Uterus (tissue), 4 donors: ENCODE measurements at places on chromosomes 11 and 22. TPM values are rescaled to one million over a fixed set of nuclear protein-coding genes. Genes with fewer than 3 reads are reported as not detected.
A peak's percentile ranks its signal among the peaks of the same experiment; 100 is the strongest.

DNA sequence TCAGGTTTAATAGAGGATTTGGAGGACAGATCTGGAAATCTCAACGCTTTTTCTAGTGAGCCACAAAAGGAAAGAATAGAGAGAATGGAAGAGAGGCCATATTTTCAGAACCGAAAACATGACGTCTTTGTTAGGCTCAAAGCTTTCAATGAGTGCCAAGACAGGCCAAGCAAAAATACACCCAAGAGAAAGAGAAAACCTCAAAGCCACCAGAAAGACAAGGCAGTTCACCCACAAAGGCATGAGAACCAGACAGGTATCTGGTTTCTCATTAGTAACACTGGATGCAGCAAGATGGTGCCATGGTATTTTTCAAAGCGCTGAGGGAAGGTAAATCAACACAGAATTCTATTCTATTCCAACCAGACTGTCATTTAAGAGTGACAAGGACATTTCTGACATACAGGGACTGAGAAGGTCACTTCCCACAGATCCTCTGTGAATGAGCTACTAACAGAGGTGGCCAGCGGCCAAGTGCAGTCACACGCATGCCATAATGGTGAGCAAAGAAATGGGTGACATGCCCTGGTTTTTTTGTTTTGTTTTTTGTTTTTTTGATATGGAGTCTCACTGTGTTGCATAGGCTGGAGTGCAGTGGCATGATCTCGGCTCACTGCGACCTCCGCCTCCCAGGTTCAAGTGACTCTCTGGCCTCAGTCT, 41.9 kb downstream of the TOLLIP start:
- DNase-seq: no peak
- no peaks in the 10 kb centered on the region for H3K27me3 ChIP-seq
- H3K4me3 ChIP-seq: no peak overlapping the region
- H3K4me1 ChIP-seq: peaks cover 4% of the 10 kb centered on the region
- no peak overlapping the region for H3K27ac ChIP-seq

- no peak overlapping the region for H3K27ac ChIP-seq
- H3K27me3 ChIP-seq: no peaks in the 10 kb centered on the region
- no peak for DNase-seq
- H3K36me3 ChIP-seq: no peaks in the 10 kb centered on the region
Measured at GRCh38 chr11:13216019-13216710, 61.4 kb upstream of the BMAL1 start.

DNA sequence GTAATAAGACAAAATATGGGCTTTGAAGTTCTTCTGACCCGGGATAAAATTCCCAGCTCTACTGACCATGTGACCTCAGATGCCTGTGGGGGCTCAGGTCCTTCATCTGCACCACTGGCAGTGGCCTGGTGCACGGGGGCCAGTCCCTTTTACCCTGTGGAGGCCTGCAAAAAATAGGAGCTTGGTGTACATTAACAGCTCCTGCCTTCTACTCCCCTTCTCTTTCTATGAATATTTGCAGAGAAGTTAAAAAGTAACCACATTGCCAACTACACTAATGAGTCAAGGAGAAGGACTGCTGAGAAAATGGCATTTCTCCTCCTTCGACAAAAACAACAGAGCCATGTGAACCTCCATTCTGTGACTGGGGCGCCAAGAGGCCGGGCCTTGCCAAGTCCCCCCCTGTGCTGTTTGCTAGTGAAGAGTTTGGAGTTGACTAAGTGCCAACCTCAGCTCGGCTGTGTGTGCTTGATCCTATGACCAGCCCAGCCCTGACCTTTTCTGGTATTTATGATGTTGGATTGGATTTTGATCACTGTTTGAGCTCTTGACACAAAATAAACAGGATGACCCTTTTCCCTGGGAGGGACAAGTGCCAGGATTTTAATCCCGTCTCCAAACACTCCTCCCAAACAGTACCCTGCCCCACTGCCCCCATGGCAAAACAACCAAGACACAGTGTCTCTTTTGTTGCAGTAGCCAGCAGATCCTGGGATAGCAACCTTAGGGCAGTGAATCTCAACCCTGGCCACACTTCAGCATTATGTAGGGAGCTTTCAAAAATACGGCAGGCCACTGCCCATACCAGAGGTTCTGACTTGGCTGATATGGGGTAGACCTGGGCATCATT, 380.1 kb downstream of the LARGE1 start:
- DNase-seq: peak; percentile 60
- H3K4me3 ChIP-seq: no peak overlapping the region
- no peaks in the 10 kb centered on the region for H3K4me1 ChIP-seq

- no peak for DNase-seq
- H3K27me3 ChIP-seq: no peaks in the 10 kb centered on the region
- H3K36me3 ChIP-seq: no peaks in the 10 kb centered on the region
- H3K4me1 ChIP-seq: no peaks in the 10 kb centered on the region
- H3K27ac ChIP-seq: no peak overlapping the region
- H3K4me3 ChIP-seq: no peak overlapping the region
Measured at GRCh38 chr11:61026121-61027031, 54.9 kb downstream of the CD6 start.

GRCh38 chr11:110173811-110174644, 80.8 kb downstream of the ZC3H12C start:
- peak; percentile 57 for DNase-seq
- H3K27ac ChIP-seq: no peak overlapping the region
- H3K4me3 ChIP-seq: no peak overlapping the region
- no peaks in the 10 kb centered on the region for H3K4me1 ChIP-seq

- no peak for DNase-seq
- no peak overlapping the region for H3K4me3 ChIP-seq
- no peaks in the 10 kb centered on the region for H3K36me3 ChIP-seq
- no peaks in the 10 kb centered on the region for H3K4me1 ChIP-seq
- no peak overlapping the region for H3K27ac ChIP-seq
- H3K27me3 ChIP-seq: no peaks in the 10 kb centered on the region
Measured at GRCh38 chr11:108620958-108621772, 27.6 kb upstream of the EXPH5 start.

DNA sequence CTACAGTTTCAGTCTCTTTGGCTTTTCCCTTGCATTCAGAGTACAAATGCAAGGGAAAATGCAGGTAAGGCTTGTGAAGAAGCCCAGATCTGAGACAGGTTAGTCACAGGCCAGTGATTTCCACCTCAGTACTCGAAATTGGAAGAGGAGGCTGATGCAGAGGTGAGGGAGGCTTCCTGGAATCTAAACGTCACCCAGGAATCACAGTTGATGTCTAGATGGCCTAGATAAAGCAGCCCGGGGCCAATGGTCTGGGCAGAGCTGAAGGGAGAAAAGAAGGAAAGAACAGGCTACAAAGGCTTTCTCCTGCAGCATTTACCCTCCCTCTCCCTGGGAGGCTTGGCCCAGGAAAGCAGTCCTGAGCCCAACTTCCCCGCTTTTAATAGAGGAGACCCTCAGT, 8.5 kb downstream of the TRIM6 start:
- no peaks in the 10 kb centered on the region for H3K36me3 ChIP-seq
- DNase-seq: no peak
- no peaks in the 10 kb centered on the region for H3K27me3 ChIP-seq
- H3K27ac ChIP-seq: no peak overlapping the region
- H3K4me3 ChIP-seq: no peak overlapping the region
- no peaks in the 10 kb centered on the region for H3K4me1 ChIP-seq

GRCh38 chr22:31248138-31248745, 36.1 kb downstream of the LIMK2 start:
- H3K4me3 ChIP-seq: peak overlapping the region; percentile 42

DNA sequence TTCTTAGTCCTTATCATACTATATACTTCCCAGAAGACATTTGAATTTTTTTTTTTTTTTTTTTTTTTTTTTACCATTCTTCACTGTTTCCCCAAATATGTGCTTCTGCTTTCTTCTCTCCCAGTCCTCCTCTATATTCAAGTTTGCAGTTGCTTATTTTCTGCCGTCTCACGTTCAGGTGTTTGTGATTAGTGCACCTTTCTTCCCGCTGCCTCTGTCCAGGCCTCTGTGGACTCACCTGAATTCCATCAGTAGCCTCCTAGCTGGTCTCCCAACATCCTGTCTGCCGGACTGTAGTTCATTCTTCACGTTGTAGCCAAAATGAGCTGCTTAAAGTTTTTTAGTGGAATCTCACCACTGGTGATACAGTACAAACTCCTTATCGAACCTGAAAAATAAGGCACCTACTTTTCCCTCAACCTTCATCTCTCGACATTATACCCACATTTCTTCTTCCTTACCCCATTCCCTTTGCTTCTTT, 795 bp upstream of the MSANTD4 start:
- peak overlapping the region; percentile 67 for H3K27ac ChIP-seq
- DNase-seq: no peak
- peaks cover 4% of the 10 kb centered on the region for H3K4me1 ChIP-seq
- H3K36me3 ChIP-seq: no peaks in the 10 kb centered on the region
- no peaks in the 10 kb centered on the region for H3K27me3 ChIP-seq

GRCh38 chr11:97354576-97354975, 964.8 kb downstream of the JRKL start:
- no peaks in the 10 kb centered on the region for H3K36me3 ChIP-seq
- DNase-seq: no peak
- no peaks in the 10 kb centered on the region for H3K4me1 ChIP-seq
- no peak overlapping the region for H3K4me3 ChIP-seq

DNA sequence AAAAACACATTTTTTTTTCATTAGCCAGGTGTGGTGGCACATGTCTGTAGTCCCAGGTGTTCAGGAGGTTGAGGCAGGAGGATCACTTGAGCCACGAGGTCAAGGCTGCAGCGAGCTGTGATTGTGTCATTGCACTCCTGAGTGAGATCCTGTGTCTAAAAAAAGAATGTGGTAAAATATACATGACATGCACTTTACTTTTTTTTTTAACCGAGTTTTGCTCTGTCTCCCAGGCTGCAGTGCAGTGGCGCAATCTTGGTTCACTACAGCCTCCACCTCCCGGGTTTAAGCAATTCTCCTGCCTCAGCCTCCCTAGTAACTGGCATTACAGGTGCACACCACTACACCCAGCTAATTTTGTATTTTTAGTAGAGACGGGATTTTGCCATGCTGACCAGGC, 22.5 kb upstream of the CLDN5 start:
- H3K4me1 ChIP-seq: no peaks in the 10 kb centered on the region
- H3K4me3 ChIP-seq: no peak overlapping the region
- DNase-seq: no peak
- H3K27ac ChIP-seq: no peak overlapping the region
- no peaks in the 10 kb centered on the region for H3K27me3 ChIP-seq

DNA sequence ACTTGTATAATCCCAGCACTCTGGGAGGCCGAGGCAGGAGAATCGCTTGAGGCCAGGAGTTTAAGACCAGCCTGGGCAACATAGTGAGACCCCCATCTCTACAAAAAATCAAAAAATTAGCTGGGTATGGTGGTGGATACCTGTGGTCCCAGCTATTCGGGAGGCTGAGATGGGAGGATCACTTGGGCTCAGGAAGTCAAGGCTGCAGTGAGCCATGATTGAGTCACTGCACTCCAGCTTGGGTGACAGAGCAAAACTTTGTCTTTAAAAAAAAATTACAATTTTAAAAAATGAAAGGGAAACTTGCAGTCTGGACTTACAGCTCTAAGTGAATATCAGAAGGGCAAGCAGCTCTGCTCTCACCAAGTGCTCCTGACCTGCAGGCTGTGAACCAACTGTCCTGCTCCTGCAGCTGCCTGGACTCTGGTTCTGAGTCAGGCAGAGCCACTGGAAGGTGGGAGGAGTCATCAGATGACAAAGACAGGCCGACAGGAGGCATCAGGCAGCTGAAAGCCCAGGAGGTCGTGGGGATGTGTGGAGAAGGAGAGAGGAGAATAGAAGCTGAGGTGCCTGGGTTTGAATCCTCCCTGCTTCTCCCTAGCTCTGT, 9.6 kb downstream of the SMTNL1 start:
- DNase-seq: no peak
- H3K36me3 ChIP-seq: no peaks in the 10 kb centered on the region
- no peaks in the 10 kb centered on the region for H3K27me3 ChIP-seq
- no peak overlapping the region for H3K4me3 ChIP-seq

DNA sequence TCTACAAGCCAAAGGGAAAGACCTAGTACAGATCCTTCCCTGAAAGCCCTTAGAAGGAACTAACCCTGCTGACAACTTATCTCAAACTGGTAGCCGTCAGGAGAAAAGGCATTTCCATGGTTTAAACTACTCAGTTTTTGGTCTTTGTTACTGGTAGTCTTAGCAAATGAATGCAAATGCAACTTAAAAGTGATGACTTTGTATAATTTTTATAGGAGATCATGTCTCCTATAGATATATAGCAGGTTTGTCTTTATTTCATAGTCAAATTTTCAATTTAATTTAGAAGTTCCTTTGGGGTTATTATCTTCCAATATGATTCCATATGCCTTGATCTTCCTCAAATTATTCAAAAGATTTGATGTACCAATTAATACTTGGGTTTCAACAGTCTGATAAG, 1173.0 kb upstream of the CNTN5 start:
- H3K27ac ChIP-seq: no peak overlapping the region
- no peaks in the 10 kb centered on the region for H3K4me1 ChIP-seq
- DNase-seq: no peak
- H3K27me3 ChIP-seq: no peaks in the 10 kb centered on the region
- no peaks in the 10 kb centered on the region for H3K36me3 ChIP-seq

DNA sequence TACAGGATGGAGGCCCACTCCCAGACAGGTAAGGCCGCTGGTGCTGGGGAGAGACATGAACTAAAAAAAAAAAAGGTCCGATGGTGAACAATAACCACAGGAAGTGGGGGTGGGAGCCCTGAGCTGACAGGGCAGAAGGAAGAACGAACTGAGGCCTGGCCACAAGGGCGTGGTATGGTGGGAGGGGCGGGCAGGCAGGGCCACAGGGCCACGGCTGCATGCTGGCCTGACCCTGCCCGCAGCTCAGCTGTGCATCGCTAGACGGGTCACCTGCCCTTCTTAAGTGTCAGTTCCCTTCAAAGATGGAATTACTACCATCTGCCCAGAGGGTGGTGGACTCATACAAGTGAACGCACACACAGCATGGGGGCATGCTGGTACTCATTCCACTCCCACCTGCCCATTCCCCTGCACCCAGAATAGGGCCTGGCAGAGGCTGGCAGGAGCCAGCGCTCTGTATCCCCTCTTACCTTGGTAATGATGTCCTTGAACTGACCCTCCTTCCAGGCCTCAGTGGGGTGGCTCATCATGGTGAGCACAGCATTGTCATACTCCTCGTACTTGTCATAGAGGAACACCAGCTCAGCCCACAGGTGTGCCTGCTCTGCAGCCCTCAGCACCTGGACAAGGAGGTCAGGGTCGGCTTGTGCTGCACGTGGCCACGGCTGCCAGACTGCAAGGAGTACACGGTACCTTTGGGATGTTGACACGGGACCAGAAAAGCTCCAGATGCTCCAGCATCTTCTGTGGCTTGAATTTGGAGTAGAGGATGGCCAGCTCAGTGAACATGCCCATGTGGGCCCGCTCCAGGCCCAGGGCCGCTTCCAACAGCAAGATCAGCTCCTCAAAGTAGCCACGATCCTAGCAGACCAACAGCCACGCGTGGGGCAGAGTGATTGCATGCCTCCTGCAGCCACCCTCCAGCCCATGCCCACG, 17.5 kb upstream of the SLC25A1 start:
- no peaks in the 10 kb centered on the region for H3K27me3 ChIP-seq
- no peaks in the 10 kb centered on the region for H3K4me1 ChIP-seq
- no peaks in the 10 kb centered on the region for H3K36me3 ChIP-seq
- no peak overlapping the region for H3K27ac ChIP-seq
- H3K4me3 ChIP-seq: no peak overlapping the region

The PANX2 gene
- total RNA-seq: 0.35 TPM

The JAML gene
- total RNA-seq: 2.4 TPM

The ZNF215 gene
- 0.88 TPM for total RNA-seq

The PNPLA5 gene
- total RNA-seq: not detected

The KREMEN1 gene
- 10.3 TPM for total RNA-seq

The RAC2 gene
- total RNA-seq: 6.7 TPM

The KCNJ1 gene
- total RNA-seq: not detected

The CBY1 gene
- 36.2 TPM for total RNA-seq
